NCI-H345 (cell line): ENCODE measurements at places on chromosomes 16 and 17.

DNA sequence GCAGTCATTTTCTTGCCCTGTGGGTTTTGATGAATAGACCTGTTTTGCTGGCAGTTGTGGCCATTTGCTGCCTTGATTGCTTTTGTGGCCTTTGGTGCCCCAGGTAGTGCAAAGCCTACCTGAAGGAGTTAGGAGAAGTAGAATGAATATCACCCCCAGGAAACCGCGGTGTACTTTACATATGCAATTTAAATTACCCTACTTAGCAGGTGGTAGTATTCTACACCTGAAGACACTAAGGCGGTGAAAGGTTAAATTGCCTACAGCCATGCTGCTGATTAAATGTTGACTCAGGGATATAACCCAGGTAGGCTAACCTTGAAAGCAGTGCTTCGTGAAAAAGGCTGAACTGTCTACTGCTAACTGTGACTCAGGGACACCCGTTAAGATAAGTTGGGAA lies 27.2 kb upstream of the WWOX start:
- no peak for DNase-seq

- DNase-seq: no peak
Measured at GRCh38 chr17:4588391-4588790, 4.1 kb downstream of the SMTNL2 start.

GRCh38 chr17:43106552-43106951 lies 18.6 kb downstream of the BRCA1 start:
- DNase-seq: no peak

GRCh38 chr17:45046537-45047125 lies 4.8 kb downstream of the DCAKD start:
- no peak for DNase-seq
